Colonic mucosa (tissue), 4 donors: ENCODE measurements at places on chromosomes 5 and 9.

DNA sequence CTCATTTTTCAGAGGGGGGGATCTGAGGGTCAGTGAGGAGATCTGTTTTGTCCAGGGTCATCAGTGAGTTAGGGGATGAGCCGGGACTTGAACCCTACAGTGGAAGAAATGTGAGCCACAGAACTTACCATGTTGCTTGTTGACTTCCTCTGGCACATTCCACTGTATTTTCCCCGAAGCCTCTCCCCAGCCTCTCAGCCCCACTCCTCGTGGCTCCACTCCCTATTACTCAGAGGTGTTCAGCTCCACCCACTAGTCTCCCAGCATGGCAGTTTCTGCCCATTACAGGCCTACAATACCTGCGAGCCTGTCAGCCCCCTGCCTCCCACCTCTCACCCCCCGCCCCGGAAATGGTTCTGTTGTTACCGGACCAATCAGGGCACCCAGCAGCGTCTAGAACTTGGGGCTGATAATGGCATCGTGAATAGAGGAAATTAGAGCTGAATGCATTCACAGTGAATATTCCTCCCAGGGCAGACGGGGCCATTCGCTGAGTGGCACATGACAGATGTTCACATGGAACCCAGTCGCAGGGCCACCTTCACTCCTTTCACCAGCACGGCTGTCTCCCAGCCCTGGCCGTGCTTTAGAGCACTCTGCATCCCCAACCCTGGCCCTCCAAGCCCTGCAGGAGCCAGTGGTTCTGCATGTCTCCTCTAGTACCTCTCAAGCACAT lies 81.6 kb downstream of the KCNIP1 start:
- DNase-seq, result no peak

DNA sequence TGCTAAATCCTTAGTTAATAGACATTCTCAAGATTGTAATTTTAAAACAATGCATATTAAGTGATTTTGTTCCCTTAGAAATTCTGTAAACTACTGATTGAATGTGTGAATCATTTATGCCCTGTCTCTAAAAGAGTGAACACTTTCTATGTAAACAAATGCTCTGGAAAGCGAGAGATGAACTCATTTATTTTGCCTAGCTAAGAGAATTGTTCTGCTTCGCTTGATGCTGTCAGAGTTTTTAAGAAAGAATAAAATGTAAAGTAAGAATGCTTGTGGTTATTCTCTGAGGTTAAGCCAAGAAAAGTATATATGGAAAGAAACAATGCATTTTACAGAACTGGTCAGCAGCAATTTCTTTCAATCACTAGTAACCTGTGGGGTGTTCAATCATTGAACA lies 347.4 kb upstream of the NUDT12 start:
- DNase-seq, result no peak

DNA sequence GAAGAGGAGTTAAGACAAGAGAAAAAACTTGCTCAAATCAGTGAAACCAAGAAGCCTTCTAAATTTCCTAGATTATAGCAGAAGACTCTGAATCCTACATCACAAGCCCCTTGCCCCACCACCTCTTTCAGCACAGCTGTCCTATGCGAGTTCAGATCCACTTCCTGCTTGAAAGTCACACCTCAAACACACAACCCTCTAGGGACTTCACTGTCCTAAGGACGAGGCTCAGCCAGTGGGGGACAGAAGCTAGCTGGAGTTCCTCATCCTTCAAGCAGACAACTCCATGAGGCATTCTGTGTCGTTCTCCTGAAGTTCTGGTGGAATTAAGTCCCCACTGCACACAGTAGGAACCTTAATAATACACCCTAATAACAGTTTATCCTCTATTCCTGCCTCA lies 44.3 kb downstream of the NRG2 start:
- no peak for DNase-seq

- DNase-seq, result no peak
Measured at GRCh38 chr9:18783909-18784308, 249.1 kb downstream of the SAXO1 start.

- no peak for DNase-seq
Measured at GRCh38 chr5:73887688-73888087, 261.7 kb downstream of the ARHGEF28 start.

DNA sequence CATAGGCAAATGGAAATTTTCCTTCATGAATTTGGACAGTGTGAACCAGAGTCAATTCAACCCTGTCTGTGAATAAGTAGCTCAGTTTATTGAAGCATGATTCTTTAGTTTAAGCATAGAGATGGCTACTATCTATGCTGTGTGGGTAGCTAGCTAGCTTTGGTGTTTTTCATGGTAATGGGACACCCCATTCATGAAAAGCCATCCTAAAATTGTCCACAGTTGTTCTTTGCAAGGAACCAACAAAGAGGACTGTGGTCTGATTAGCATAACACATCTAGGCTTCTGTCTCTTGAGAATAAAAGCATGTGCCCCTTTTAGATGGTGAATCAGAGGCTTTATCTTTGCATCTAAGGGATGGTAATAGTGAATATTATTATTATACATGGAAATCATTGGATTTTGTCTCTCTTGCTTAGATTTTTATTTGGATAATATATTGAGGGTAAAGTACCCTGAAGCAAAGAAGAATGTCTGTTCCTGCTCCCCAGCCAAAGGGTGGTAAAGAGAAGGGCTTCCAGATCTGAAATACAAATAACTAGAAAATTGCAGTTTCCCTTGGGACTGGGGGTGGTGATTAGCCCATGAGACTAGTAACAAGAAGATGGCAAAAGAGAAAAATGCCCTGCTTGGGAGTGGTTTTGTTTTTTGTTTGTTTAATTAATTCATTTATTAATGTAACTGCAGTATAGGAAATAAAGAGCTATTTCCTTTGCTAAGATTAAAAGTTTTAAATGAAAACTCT lies 624.2 kb upstream of the ZNF608 start:
- DNase-seq, result no peak

- no peak for DNase-seq
Measured at GRCh38 chr5:91125916-91126315, 257.2 kb downstream of the ARRDC3 start.

DNA sequence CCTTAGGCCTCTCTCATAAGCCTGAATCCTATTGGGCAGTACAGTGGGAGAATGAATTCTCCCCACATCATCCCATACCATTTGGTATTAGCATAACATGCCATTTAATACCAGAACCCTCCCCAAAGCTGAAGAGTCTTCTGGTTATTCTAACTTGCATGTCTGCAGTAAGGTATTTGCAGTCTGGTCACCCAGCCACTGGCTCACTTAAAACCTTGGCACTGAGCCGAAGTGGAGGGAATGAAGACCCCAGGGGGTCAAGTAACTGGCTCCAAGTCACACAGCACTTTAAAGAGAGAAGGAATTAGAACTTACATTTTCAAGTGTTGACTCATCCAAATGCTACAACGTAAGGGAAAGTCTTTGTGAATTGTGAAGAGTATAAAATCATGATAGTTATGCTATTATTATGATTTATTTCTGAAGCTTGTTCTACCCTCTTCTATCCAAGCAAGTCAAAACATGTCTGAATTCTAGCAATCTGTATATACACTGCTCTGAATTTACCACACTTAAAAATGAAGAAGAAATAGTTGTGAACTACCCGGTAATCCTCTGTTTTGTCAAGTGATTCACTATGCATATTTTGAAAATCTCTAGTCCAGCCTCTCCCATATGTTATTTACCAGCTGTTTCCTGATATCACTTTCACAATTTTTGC lies 28.5 kb downstream of the GLRA1 start:
- DNase-seq, result no peak

- DNase-seq, result no peak
Measured at GRCh38 chr5:125115195-125115525, 368.7 kb upstream of the ZNF608 start.

DNA sequence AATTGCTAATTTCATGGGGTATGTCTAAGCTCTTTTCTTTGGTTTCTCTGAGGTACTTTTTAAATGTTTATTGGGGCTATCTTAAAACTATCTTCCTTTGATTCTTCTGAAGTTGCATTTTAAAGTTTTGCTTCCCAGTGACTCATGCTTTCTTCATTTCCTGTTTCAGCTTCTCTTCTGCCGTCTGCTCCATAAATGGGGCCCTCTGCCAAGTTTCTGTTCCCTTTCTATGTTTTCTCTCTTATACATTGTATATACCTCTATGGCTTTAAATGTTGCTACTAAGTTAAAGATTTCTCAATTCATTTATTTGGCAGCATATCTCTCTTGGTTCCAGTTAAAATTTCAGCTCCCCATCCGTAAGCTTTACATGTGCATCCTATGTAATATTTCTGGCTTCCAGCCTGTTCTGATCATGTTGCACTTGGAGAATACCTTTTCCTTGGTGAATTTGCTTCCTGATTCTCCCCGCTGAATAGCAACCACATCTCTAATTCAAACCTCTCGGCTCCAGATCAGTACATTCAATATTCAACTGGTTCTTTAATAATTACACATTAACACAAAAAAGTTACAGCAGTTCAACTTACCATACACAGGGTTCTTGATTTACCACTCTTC lies 125.3 kb downstream of the ST8SIA4 start:
- DNase-seq, result peak; percentile 48

DNA sequence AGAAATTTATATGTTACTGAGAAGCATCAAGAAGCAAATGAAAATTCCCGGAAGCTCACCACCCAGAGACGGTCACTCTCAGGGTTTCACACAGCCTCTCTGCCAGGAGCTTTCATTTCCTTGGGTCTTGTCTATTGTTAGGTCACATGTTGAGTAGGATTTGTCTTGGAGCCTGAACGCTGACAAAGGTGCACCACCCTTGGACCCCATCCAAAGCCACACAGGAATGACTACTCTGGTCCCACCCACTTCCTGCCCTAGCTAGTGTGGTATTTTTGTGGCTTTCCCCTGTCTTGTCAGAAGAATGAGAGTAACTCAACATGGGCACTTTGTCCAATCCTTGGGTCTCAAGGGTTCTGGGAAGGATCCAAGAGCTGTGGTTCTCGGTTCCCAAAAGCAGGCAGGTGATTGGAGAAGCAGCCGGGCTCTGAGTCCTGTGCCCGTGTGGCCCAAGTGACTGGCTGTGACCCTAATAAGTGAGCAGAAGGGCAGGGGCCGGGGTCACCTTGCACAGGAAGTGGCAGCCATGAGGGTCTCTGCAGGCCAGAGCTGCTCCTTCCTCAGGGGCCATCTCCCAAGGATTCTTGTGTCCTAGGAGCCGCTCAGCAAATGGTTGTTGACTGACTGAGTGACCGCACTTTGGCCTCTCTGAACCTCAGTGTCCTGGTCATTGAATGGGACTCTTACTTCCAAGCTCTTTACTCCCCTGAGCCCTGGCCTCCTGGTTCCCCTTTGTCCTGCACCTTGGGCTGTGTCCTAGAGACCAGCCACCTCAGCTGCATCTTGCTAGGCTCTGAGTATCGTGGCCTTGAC lies 6.9 kb downstream of the FGD3 start:
- DNase-seq, result peak; percentile 89

DNA sequence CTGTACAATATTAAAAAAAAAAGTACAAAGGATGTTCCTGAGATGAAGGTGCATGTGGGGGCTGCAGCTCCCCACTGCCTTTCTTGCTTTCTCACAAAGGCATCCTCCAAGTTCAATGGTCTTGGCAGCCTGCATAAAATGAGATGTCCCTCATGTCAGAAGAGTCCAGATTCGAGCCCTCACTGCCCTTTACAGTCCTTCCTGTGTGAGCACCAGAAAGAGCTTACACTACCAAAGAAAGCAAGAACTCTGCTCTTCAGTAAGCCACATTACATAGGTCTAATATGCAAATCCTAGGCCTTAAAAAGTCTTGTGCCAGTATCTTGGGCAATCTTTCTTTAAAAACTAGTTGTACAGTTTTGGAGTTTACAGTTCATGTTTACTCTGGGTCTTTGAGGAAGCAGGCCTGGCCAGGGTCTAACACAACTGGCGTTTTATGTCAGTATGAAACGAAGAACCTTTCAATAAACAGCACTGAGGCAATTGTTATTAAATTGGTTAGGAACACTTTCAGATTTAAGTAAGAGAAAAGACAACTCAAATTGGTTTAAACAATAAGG lies 36.0 kb downstream of the CSF2 start:
- DNase-seq, result no peak

GRCh38 chr5:62043289-62044280 lies 262.4 kb upstream of the KIF2A start:
- no peak for DNase-seq

GRCh38 chr5:109533751-109534272 lies 124.0 kb upstream of the PJA2 start:
- DNase-seq, result no peak

DNA sequence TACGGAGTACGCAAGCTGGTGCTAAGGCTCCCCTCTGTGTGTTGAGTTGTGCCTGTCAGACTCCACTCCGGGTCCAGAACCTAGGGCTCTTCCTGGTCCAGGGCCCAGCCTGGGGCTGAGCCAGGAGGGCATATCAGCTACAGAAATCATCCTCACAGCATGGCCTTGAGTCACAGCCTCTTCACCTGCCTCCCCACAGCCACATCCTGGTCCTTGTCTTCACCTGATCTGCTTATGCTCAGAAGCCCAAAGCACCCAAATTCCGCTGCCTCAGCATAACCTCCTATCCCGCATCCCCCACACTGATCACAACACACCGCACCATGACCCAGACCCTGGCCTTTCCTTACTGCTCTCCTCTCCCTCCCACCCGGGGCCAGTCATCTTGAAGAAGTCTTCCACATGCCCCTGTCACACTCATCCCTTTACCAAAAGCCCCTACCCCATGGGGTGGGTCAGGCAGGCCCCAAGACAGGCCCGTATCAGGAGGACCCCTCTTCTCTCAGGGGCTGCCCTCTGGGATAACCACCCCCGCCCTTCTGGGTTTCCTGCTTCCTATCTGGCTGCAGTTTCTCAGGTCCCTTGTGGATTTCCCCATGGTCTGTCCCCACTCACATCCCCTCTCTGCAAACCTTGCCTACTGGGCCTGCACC lies 1.3 kb upstream of the IL3 start:
- peak; percentile 16 for DNase-seq

DNA sequence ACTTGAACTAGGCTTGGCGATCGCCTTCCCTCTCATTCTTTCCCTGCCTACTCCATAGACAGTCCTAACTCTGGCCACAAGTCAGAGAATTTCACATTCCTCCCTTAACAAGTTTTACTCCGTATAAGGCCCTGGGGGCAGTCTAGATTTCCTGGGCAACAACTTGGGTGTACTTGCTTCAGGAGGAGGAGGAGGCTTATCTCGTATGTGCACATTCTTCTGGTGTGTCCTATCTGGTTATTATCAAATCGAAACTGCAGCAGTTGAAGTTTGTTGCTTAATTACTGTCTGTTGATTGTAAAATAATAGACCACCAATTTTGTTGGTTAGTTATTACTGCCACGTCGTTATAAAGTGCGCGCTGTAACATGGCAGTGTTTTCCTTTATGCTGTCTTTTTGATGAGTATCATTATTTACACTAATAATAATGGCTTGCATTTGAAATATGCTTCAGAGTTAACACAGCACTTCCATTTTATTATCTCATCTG lies 42.0 kb downstream of the PIP5K1B start:
- DNase-seq, result no peak

GRCh38 chr5:51279983-51280706 lies 103.1 kb upstream of the ISL1 start:
- DNase-seq, result no peak

DNA sequence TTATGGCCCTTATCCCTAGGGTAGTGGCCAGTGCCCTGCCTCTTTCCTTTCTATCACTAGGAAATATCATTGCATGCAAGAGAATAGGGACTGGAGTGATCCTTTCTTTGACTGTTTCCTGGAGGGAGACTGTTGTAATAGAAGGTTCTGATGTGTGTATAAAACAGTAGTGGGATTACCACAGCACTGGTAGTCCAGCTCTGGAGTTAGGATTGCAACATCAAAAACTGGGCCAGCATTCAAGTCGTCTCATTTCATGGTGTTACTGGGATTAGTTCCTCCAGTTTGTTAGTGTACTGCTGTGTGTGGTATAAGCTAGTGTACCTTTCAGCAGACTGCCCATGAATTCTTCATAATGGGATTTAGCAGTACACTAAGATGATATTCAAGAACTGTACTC lies 45.8 kb downstream of the KIAA1958 start:
- DNase-seq, result peak; percentile 23
